EL (cell line): ENCODE measurements at places on chromosomes 11 and 22.

DNA sequence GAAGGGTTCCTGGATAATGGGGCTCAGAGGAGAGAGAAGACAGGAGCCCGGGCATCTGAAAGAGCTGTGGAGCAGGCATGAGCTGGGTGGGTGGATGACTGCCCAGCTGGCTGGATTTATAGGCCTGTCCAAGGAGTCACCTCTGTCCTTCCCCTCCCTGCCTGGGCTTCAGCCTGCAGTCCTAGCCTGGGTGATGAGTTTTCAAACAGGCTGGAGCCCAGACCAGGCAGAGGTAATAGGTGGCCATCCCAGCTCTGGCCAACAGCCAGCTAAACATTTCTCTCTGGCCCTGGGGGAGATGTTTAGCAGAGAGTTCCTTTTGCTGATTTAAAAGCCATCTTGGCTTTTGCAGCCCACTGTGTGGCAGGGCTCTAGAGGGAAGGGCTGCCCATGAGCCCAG lies 5.4 kb downstream of the C11orf96 start:
- no peak for DNase-seq

DNA sequence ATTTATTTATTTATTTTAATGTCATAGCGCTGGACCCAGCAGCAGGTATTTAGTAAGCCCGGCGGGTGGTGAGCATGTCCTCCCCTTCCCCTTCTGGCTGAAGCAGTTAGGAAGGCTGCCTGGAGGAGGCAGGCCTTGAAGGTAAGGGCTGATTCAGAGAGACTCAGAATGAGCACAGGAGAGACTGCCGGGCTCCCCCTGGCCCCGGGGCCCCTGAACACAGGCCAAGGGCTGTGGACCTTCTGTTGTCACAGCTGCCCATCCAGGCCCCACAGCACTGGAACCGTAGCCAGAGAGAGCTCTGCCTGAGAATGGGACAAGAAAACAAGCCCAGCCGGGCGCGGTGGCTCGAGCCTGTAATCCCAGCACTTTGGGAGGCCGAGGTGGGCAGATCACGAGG lies 52.8 kb downstream of the KCNJ4 start:
- DNase-seq = no peak

GRCh38 chr11:59941091-59941490 lies 2.9 kb downstream of the OOSP1 start:
- DNase-seq = no peak

- peak; percentile 13 for DNase-seq
These were observed 5.4 kb upstream of the MMP8 start for GRCh38 chr11:102729849-102730815.

- DNase-seq = peak; percentile 66
These were observed 7.3 kb upstream of the ADAMTS8 start for GRCh38 chr11:130435671-130436070.

GRCh38 chr11:70306586-70307033 lies 36.1 kb downstream of the PPFIA1 start:
- DNase-seq = no peak

DNA sequence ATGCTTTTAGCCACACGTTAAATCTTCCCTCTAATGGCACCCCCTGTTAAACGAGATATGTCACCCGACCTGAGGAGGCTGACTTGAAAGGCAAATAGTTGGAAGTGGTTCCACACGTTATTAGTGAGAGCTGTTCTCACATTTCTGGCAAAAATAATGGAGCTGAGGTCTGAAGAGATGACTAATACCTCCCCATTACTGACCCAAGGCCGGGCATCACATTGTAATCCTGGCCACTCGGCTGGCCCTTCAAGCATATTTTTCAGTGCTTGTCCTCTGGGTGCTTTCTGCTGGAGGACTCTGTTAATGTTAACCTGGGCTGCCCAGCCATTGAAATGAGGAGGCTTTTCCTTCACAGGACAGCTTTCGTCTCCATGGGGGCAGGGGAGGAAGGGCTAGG lies 260.0 kb upstream of the CADM1 start:
- DNase-seq = no peak

DNA sequence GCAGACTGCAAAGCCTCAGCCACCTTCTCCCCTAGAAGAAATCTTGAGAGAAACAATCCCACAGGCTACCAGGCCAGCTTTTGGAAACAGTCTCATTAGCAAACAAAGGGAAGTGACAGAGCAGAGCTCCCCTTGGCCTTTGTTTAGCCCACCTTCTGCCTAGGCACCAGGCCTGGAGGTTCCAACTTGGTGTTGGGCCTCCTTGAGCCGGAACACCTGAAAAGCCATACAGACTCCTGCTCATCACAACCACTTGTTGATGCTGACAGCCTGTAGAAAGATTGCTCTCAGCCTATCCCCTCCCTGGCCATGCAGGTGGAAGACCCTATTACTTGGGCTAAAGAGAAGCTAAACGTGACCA lies 26.6 kb downstream of the KCNQ1OT1 start:
- no peak for DNase-seq

GRCh38 chr11:79241205-79241851 lies 199.5 kb downstream of the TENM4 start:
- DNase-seq = no peak

DNA sequence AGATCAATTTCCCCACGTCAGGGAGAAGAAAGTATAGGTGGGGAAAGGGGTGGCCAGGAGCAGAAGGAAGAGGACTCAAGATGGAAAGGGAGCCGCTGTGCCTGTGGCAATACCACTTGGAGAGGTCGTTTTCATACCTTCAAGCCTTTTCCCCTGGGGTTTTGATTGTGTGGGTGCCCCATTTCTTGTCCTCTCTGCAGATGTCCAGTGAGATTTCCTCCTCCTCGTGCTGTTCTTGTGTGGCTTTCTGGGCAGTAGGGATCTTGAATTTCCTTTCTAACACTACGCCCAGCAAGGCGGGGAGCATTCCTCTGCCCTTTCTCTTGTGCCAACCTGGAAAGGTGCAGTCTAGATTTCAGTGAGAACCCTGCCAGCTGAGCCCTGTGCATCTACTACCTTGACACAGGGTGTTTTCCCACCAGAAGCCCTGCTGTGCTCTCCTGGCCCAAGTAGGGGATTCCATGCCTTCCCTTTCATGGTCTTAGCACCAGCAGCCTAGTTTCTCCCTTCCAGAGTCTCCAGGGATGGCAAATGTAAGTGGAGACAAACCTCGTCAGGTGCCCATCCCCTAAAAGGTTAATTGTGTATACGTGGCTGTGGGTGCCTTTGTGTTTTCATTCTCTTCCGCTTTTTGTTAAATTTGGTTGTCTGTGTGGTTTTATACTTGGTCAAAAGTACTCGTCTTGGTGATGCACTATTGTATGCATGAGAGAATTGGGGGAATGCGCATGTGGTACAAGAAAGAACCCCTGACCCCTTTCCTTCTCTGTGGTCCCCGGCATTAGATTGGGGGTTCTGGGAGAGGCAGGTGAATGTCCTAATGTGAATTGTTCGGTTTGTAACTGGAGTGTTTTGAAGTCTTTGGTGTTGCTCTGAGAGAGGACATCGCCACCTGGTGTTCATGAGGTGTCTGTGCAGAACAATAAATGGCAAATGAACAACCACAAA lies 71.4 kb upstream of the MPEG1 start:
- peak; percentile 42 for DNase-seq

DNA sequence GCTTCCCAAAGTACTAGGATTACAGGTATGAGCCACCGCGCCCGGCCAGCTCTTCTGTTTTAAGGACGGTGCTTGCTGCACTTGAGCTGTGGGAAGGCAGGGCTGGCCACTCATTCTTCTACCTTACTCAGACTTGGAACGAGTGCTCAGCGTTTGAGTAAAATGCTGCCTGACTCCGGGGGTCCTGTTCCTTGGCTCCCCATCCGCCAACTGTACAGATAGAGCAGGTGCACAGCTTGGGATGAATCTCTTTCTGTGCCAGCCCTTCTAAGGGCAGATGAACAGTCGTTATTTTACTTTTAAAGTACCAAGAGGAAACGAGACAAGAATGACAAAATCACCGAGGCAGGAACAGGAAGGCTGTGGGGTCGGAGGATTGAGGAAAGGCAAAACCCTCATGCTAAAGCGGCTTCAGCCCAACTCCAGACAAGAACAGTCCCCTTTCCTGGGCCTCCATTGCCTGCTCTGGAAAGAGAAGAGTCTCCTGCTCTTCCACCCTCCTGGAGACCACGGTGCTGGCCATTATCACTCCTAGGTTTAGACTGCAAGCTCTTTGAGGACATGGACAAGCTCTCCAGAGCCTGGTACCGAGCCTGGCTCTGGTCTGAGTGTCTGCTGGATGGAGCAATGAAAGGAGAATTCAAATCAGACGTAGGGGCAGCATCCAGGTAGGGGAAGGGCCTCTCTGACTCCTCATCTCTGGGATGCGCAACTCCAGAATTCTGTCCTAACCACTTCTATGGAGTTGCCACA lies 1.1 kb upstream of the SUN2 start:
- no peak for DNase-seq

DNA sequence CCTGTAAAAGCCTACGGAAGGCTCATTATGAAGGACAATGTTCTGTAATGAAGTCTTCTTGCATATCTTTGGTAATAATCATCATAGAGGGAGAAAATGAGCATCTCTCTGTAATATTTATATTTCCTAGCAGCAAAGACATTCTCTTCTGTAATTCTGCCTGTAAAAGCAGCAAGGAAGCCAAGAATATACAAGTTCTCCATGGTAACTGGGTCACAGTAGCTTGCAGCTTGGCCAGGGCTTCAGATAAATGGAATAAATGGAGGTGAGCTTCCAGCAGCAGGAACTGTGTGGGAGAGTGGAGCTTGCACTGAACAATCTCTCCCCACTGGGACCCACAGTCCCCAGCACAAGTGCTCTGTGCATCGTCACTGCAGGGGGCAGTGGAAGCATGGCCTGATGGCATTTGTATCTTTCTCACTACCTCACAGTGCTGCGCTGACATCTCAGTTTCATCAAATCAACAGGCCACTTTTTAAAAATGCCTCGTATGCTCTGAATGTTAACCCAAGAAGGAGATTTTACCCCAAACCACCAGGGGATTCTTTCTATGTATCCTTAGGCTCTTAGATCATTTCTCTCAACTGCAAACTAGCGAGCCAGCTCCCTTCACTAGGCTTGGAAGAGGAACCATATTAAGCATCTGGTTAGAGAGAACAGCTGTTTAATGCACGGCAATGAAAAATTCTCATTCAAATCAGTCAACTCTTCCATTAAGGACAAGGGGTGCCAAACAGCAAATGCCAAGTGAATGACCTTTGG lies 1059.7 kb downstream of the OPCML start:
- peak; percentile 2 for DNase-seq

GRCh38 chr11:84923489-84923888 lies 703.7 kb downstream of the DLG2 start:
- no peak for DNase-seq

DNA sequence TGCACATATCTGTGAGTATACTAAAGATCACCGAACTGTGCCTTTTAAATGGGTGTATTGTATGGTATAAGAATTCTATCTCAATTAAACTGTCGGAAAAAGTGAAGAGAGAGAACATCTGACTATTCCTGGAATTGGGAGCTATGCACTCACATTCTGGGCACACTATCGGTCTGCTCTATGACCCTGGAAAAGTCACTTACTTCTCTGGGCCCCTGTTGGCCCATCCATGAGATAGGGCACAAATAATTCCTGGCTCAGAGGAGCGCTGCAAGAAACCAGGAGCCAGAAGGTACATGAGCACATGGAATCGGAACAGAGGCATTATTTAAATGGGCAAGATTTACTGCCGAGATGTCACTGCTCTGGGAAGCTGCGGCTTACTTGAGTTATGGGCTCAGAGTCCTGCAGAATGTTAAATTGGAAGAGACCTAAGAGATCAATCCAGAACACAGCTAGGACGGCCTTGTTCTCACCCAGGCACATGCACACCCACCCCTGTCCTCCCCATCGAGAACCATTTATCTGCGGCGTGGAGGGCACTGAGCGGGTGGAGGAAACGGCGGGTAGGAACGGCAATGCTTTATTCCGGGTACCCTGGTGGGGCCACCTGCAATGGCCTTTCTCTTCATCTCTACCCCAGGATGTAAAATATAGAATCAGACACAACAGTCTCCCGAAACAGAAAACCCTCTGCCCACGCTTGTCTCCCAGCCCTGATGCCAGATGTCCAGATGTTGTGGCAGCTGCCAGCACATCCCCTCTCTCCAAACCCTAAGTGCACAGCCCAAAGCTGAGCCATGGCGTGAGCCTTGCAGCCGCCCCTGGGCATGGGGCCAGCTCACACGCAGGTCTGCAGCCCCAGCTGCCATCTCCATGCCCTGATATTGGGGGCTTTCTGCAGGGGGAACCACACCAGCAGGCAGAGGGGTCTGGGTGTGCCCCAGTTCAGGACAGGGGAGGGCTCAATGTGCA lies 142.4 kb downstream of the DSCAML1 start:
- no peak for DNase-seq

- no peak for DNase-seq
These were observed 22.1 kb downstream of the SCUBE2 start for GRCh38 chr11:9069256-9069655.

GRCh38 chr11:94563176-94563847 lies 3.9 kb upstream of the PIWIL4 start:
- DNase-seq = peak; percentile 71

GRCh38 chr22:45777046-45777851 lies 105.6 kb downstream of the ATXN10 start:
- DNase-seq = no peak

- no peak for DNase-seq
These were observed 19.7 kb upstream of the ALX4 start for GRCh38 chr11:44329472-44330230.

DNA sequence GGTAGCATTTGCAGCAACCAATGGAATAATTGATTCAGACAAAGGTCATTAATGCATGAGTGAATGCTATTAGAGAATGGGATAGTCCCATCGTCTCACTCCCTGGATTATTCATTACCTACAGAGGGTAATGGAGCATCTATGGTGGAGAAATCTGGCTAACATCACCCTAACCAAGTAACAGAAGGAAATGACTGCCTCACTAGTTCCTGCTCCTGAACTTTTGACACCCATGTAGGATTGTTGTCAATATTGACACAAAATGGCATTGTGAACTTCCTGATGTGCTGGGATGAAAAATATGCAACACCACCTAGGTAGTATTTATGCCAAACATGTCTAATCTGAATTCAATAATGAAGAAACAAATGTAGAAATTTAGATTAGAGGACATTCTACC lies 44.0 kb upstream of the KIRREL3 start:
- no peak for DNase-seq

- DNase-seq = no peak
These were observed 2.0 kb downstream of the ST14 start for GRCh38 chr11:130161441-130162145.

- DNase-seq = no peak
These were observed 40.8 kb upstream of the MYO18B start for GRCh38 chr22:25701056-25701780.

- DNase-seq = peak; percentile 13
These were observed 9.7 kb downstream of the SRSF8 start for GRCh38 chr11:95076416-95076815.

DNA sequence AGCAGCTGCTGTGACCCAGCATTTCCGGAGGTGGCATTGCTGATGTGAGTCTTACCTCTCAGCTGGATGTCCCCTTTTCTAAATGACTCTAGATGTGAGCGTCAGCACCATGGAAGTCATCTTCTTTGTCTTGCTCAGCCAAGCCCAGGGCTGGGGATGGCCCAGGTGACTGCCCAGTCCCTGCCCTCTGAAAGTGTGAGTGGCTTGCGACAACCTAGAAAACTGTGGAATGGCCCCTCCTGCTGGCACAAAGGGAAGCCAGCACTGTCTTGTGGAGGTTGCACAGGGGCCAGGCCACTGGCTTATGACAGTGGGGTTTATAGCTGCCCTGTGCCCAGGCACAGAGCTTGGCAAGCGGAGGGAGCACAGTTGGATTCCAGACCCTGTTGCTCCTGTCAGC lies 6.2 kb downstream of the TUB start:
- DNase-seq = no peak
